ENCODE measurements at places on chromosomes 6 and 20.

DNA sequence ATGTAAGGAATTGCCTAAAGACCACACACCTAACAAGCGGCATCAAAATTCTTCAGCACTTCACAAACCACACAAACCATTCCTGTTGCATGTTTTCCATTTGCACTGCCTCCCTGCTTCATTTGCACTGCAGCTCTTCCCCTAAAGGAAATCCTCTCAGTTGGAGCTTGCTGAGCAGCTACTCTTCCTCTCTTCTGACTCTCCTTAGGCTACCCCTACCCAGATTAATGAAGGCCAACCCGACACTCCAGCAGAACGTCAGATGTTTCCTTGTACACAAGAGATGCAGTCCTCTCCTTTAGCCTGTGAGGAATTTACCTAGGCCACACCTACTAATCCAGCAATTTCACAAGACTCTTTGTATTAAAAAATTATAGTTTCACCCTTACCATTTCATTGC, 8.1 kb downstream of the BEND6 start:
- no peak for DNase-seq

DNA sequence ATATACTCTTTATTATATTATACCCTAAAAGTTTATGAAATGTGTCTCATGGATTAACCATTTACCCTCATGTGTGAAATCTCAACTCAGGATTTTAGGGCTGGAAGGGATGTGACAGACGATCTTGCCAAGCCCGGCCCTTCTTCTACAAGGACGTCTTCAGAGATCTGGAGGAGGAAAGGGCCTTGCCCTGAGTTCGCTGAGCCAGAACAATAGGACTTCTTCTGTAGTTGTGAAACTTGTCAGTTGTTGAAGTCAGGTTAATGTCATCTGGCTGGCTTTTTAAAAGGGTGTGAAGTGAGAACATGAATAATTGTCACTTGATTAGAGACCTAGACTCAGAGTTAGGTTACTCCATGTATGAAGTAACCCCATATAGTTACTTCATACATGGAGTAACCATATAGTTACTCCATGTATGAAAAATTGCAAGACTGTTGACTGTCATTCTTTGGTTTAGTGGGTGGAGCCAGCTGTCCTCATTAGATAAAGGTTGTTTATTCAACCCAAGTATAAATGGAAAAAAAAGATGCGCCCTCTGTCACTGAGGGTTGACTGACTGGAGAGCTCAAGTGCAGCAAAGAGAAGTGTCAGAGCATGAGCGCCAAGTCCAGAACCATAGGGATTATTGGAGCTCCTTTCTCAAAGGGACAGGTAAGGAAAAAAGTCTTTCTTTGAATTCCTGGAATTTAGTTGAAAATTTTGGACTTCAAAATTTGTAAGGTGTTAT, at the start of gene ARG1:
TSS of gene ARG1 (plus strand) at position 541 of the 730 bp plus-strand sequence. CDS start at position 598, 57 bp downstream.
- no peak for DNase-seq

DNA sequence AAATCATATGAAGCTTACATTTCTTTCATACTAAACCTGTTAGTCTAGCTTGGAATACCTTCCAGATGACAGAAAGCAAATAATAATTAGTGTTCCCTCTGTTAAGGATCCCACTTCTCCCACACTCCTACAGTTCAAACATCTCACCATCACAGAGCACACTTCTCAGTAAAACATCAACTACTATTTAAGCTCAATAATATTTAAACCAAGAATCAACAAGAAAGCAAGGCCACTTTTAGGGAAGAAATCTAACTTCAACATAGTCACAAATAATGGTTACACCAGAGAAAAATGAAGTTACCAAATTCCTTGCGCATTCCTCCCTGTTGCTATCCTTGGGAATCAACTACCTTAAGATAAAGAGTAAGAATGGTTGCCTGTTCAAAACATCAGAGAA, 1.6 kb downstream of the SNX14 start:
- no peak for DNase-seq

GRCh38 chr6:83061190-83061589, 4.5 kb downstream of the UBE3D start:
- DNase-seq, result no peak

GRCh38 chr20:39810309-39810708, 848.2 kb downstream of the DHX35 start:
- DNase-seq, result no peak

GRCh38 chr20:17327185-17328148, 100.6 kb downstream of the PCSK2 start:
- no peak for DNase-seq

- no peak for DNase-seq
Measured at GRCh38 chr6:414447-414846, 22.9 kb downstream of the IRF4 start.

- DNase-seq, result no peak
Measured at GRCh38 chr6:163585932-163586437, 171.5 kb downstream of the QKI start.

GRCh38 chr6:73240730-73241129, 15.4 kb upstream of the KHDC1L start:
- DNase-seq, result no peak

DNA sequence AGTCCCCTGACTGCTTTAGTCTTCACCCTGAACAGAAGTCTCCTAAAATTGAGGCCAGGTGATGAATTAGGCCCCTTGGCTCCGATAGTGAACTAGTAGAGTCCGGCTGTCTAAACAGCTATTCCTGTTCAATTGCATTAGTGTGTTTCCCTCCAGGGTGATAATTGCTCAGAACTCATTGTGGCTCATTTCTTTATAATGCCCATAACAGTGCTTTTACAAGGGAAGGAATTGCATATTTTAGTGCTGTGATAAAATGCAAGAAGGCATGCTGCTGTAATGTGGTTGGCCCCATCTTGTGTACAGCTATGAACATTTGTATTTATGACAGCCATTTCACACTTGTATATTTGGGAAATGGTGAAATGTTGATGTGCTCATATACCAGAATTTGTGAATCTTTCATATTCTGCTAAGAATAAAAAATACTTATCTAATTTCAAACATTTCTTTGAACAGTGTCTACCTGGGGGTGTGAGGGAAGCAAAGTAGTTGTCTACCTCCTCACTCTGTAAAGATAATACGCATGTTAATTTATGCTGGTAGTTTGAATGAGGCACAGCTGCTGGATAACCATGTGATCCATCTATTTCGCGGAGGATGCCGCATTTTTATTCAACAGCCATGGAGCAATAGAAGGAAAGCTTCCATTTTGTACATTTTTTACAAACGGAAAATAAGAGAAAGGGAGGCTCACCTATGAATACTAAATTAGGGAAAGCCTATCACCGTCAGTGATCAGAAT, 451.4 kb downstream of the NKAIN2 start:
- DNase-seq, result no peak

GRCh38 chr20:24773751-24774201, 175.3 kb upstream of the CST7 start:
- DNase-seq, result no peak

- DNase-seq, result no peak
Measured at GRCh38 chr6:70819646-70820045, 137.2 kb downstream of the B3GAT2 start.

GRCh38 chr6:18603361-18603760, 216.2 kb downstream of the RNF144B start:
- DNase-seq, result no peak

DNA sequence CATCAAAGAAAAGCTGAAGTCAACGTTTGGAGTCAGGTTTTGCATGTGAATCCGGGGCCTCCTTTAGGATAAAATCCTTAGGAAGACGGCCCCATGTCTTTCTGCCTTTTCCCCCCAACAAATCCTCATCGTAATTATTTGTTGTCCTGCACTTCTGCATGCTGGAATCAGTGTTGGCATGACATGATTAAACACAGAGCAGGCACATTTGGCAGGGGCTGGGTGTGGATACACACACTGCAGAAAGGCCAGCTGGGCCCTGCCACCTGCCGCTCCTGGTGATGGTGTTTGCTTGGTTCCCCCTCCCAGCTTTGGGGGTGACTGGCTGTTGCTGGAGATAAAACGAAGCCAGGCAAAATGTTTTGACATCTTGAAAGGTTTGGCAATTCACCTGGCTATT, 46.3 kb upstream of the FOXA2 start:
- no peak for DNase-seq

DNA sequence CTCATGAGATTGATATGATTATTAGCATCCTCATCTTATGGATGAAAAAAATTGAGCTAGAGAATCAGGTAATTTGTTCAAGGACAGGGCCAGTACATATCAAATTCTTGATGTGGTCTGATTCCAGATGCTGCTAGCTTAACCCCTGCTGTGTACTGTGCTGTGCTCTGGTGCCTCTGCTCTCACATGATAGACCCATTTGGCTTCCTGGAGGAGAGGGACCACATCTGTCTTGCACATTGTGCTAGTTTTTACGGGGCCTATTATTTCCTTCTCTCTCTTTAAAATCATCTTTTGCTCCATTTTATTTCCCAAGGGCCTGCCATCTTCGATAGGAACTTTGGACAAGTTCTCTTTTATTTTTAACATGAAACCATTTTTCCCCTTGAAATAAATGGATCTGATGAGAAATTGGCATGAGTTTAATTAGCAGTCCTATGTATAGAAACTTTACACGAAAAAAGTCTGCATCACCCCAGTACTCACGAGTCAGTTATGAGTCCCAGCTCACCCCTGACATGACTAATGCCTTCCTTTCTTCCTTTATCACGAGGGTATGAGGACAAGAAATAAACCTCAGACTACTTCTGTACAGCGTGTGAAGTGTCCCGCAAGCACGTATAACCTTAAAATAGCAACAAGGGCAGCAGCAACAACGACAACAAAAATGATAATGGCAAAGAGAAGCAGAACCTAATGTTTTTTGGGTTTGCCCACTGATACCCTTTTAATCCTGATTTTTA, 26.5 kb downstream of the CD109 start:
- no peak for DNase-seq

DNA sequence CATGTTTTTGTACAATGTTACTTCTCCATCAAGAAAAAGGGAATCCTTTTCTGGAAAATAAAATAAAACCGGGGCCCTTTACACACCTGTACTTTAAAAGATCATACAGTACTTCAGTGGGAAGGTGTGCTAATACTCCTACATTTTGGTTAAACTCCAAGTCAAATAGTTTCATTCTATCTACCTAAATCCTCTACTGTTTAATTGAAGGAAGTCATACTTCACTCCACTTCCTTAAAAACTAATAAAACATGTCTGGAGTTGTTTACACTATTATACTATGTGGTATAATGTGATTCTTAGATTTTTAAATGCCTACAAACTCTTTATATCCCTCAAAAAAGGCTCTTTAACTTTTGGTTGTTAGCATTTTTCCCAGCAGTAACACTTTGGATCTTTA, 18.6 kb upstream of the HBS1L start:
- DNase-seq, result no peak

DNA sequence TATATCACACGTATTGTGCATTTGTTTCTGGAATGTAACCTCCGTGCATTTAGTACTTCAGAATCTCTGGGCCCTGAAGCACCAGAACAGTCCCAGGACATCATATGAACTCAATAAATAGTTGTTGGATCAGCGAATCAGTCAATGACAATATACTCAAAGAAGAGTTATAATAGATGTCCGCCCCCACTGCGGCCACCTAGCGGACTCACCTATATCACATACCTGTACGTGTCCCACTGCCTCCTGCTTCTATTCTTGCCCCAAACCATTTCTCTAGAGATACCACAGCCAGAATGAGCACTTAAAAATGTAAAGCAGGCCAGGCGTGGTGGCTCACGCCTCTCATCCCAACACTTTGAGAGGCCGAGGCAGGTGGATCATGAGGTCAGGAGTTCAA, 73.9 kb downstream of the DCDC2 start:
- DNase-seq, result no peak

Data from activated T-helper 1 cell treated with Interleukin-2 at 50 U/mL for 16 hours (primary cell).